Right atrium auricular region (tissue), 2 donors: ENCODE measurements at places on chromosomes 6 and 20. TPM values are rescaled to one million over a fixed set of nuclear protein-coding genes. Genes with fewer than 3 reads are reported as not detected.

The GNAS-AS1 gene
- not detected for total RNA-seq

The MLN gene
- not detected for total RNA-seq

The DDO gene
- 13.7 TPM for total RNA-seq

The ISM1 gene
- total RNA-seq = 1.3 TPM

The EYA2 gene
- 2.6 TPM for total RNA-seq

DNA sequence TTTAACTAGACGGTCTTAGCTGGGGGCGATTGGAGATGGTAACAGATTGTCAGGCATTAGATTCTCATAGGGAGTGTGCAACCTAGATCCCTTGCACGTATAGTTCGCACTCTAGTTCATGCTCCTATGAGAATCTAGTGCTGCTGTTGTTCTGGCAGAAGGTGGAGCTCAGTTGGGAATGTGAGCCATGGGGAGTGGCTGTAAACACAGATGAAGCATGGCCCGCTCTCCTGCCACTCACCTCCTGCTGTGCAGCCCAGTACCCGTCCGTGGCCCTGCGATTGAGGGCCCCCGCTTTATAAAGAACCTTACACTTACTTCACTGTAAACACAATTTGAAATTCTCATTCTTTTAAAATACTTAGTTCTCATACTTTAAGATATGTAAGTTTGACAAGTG is 339.4 kb downstream of the CDH26 start:
- DNase-seq = no peak

DNA sequence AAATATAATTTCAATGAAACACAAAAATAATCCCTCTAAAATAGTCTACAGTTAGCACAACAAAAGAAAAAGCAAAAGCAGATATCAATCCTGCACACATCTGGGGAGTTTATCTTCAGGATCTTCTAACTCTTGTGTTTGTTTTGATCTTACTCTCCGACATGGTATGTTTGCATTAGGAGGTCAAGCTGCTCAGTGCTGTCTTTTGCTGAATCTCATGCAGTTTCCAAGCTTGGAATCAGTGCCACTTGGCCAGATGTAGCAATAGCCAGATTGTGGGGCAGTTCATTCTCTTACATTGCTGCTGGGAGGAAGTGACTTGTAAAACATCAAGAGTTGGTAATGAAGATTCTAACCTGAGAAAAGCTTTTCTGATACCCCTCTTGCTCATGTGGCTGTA is 29.5 kb downstream of the RIOK1 start:
- DNase-seq = no peak

- peak; percentile 11 for DNase-seq
Measured at GRCh38 chr6:169965239-169965638, 213.8 kb downstream of the ERMARD start.

- no peak for DNase-seq
Measured at GRCh38 chr6:124076336-124077048, 272.8 kb downstream of the NKAIN2 start.

DNA sequence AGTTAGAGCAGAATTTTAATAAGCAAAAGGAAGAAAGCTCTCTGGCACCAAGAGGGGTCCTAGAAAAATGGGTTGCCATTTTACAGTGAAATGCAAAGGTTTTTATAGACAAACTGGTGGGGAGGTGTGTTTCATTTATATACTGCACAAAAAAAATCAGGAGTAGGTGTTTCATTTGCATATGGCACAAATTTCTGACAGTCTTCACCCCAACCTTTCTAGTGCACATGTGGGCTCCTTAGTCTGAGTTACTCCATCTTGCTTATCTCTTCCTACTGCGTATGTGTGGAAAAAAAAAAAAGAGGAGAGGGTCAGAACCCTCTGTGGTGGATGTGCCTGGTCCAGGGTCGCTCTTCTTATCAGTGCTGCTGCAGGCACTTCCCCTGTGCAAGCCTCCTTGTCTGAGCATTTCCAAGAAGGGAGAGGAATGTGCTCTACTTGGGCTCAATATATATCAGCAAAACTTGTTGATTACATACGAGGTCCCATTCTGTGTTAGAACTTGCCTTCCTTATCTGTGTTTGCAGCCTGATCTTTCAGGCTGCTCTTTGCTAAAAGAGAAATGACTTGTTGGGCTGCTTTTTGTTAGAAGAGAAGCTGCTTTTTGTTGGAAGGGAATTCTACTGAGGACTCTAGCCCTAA is 59.0 kb upstream of the MRAP2 start:
- no peak for DNase-seq

GRCh38 chr20:48040491-48040890 is 255.2 kb upstream of the SULF2 start:
- DNase-seq = no peak

- DNase-seq = no peak
Measured at GRCh38 chr20:59006167-59006863, 739 bp downstream of the CTSZ start.

- DNase-seq = no peak
Measured at GRCh38 chr6:153312634-153313033, 181.6 kb upstream of the RGS17 start.

GRCh38 chr20:44247586-44248409 is 690 bp downstream of the GDAP1L1 start:
- DNase-seq = no peak

DNA sequence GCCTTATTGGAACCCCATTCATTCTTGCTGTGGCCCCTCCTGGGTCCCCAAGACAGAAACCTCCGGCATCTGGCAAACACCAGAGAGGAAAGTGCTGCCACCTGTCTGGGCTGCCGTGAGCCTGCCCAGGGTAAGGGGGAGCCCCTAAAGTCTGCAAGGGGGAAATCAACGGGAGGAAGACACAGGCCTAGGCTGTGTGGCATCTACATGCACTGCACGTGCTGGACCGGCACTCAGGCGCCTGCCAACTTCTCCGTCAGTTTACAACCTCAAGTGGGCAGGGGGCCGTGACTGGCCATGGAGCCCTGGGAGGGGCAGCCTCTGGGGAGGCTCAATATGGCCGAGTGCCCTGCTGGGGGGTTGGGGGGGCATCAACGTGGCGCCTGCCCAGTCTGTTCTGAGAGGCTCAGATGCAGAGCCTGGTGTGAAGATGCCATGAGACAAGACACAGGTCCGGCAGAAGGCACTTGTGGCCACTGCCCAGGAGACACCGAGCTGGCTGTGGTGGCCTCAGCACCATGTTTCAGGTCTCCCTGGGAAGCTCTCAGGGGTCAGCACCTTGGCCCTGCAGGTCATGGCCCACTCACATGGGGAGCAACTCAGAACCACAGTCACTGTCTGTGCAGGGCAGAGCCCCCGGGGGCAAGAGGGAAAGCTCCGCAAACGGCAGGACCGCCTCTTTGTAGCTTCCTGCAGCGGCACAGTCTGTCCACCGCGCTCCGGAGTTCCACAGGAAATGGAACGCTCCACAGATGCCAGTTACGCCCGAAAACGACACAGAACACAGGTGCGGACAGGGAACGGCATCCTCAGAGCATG is 8.4 kb downstream of the UCKL1 start:
- no peak for DNase-seq

DNA sequence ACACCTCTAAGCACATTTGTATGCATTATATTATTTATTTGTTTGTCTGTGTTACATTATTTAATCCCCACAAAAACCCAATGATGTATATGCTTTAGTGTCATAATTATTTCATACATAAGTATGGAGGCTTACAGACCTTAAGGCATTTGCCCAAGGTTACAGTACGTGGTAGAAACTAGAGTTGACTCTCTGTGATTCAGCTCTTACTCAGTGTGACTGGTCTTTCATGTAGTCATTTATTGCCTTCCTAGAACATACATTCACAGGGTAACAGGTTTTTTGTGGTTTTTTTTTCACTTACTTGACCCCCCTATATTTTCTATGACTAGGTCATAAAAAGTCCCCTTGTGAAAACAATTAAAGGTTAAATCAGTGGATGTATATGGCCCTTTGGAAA is 566.8 kb downstream of the TFAP2A start:
- DNase-seq = no peak

GRCh38 chr6:137092018-137092417 is 47.3 kb upstream of the IL20RA start:
- DNase-seq = no peak

DNA sequence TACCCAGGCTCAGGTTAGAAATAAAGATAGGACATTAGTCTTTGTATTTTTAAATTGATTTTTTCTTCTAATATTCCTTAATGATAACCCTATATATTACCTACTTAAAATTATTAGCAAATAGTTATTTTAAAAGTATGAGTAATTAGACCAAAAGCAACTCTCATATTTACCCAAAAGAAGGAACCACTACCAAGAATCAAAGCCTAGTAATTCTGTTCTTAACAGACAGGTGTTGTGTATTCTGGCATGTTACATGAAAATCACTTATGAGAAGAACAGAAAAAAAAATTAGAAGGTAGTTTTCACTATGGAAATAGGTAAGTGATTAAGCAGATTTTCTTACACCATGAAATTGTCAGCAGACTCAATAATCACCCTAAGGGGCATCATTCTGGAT is 105.1 kb downstream of the ATG5 start:
- no peak for DNase-seq

DNA sequence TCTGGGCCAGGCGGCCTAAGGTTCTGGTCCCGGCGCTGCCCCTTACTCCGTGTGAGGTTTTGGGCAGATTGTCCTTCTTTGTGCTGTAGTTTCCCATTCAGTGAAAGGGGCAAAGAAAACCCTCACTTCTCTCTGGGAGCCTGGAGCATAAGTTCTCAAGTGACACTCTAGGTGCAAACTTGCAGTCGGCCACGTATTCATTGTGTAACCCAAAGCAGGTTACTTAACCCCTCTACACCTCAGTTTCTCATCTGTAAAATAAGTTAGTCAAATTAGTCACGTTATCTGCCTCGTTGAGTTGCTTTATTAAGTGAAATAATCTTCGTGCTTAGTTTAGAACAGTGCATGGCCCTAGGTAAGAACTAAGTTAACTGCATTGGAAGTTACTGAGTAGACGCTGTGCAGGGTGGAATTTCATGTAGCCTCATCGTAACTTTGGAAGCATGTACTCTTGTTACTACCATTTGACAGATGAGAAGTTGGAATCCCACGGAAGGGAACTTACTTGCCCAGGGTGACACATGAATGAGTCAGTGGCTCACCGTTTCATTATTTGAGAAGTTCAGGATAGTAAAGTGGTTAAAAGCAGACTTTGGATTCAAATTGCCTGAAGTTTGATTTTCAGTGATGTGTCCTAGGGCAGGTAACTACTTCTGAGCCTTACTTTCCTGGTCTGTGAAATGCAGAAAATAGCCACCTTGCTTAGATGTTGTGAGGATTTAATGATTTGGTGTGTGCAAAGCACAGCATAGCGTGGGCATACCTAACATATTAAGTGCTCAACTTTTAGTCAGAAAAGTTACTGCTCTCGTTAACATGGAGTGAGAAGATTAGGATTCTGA is 556 bp upstream of the MROH8 start:
- DNase-seq = no peak

DNA sequence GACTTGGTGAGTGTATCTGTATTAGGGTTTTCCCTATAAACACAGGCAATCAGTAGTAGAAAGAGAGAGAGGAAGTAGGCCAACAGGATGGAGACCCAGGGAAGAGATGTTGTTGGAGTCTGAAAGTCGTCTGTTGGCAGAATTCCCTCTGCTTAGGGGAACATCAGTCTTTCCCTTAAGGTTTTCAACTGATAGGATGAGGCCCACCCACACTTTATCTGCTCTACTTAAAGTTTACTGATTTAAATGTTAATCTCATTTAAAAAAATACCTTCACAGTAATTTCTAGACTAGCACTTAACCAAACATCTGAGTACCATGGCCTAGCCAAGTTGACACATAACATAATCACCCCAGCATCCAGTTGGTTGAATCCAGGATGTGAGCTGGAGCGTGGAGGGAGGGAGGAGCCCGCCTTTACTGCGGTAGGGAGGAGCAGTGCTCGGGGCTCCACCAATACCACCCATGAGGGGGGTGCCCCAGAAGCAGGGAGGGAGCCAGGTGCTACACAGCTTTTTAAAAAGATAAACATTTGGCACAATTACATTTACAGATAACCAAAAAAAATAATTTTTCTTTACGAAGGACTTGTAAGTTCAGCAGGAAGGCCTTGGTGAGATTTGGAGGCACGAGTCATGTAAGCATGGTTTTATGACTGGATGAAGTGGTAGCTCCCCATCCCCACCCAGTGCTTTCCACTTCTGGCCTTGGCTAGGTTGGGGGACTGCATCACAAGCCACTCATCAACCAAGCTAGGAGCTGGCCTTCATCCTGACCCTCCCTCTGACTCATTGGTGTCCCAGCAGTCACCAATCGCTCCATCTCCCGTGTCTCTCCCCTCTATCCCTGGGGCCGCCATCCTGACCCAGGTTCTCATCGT is 18.4 kb upstream of the SNX9 start:
- no peak for DNase-seq

DNA sequence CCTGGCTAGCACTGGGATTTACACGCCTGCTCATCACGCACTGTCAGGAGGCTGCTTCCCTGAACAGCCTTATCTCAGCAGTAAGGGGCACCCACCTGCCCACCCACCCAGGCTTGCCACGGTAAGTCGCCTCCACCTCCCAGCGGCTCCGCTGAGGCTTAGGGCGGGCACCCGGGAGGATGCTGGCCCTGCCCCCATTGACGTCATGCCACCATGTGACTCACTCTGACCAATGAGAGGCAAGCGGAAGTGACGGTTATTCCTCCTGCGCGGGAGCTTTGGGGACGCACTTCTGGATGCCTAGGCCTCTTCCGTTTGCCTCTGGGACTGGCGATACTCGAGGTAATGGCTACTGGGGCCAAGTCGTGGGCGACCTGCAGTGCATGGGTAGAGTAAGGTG is 256.8 kb downstream of the QKI start:
- no peak for DNase-seq

DNA sequence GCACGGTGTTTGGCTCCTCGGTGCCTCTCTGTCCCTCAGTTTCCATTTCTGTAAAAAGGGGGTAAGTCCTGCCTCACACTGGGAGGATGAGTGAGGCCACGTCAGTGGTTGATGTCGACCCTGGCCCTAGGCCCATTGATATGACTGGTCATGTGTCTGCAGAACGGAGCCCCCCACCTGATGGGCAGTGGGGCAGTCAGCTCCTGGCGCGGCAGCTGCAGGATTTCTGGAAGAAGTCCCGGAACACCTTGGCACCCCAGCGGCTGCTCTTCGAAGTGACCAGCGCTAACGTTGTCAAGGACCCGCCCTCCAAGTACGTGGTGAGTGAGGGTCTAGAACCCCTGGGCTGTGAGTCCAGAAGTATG is 1.2 kb downstream of the SNX21 start:
- DNase-seq = no peak
